Daoy (cell line): ENCODE measurements at places on chromosomes 7 and 10. TPM values are rescaled to one million over a fixed set of nuclear protein-coding genes. Genes with fewer than 3 reads are reported as not detected.

DNA sequence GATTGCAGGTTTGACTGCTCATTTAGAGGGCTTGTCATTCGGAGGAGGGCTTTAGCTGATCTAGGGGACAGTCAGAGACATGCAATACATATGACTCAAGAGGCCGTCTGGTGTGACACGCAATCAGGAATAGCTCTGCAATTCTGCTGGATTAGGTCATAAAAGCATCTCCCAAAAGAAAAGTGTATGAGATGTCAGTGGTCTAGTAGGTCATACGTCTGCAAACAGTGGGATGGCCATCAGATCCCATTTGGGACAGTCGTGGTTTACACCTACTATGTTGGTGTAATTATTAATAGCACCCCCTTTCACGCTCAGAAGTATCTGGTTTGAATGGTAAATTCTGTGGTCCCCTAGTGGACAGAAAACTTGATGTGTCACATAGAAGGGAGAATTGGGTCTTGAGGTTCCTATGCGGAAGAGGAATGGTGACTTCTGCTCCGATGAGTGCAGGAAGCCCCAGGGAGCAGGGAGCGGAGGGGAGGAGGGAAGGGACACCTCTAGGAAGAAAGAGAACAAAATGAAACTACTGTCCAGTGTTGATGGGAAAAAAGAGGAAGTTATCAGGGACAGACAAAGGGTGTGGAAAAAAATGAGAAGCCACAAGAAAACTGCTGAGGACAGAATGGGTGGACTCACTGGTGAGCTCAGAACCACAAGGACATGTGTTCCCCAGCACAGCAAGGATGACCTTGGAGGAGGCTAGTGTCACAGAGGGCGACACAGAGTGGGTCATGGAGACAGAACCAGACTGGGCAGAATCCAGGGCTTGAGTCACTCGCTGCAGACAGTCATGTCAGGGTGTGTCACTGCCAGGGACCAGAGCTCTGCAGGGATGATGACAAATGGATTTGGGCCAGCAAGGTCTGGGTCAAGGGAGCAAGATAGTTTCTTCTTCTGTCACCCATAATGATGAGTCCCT is 59.9 kb downstream of the MAP3K8 start:
- peak; percentile 20 for DNase-seq

- peak; percentile 18 for DNase-seq
These were observed 254.8 kb downstream of the HTR7 start for GRCh38 chr10:90602862-90603610.

- no peak for DNase-seq
These were observed 71.2 kb downstream of the GRID1 start for GRCh38 chr10:86295351-86295750.

- peak; percentile 55 for DNase-seq
These were observed 580 bp downstream of the ZNF775 start for GRCh38 chr7:150379441-150380379.

GRCh38 chr7:149822353-149822943 is 15.7 kb upstream of the ZNF862 start:
- DNase-seq = no peak

DNA sequence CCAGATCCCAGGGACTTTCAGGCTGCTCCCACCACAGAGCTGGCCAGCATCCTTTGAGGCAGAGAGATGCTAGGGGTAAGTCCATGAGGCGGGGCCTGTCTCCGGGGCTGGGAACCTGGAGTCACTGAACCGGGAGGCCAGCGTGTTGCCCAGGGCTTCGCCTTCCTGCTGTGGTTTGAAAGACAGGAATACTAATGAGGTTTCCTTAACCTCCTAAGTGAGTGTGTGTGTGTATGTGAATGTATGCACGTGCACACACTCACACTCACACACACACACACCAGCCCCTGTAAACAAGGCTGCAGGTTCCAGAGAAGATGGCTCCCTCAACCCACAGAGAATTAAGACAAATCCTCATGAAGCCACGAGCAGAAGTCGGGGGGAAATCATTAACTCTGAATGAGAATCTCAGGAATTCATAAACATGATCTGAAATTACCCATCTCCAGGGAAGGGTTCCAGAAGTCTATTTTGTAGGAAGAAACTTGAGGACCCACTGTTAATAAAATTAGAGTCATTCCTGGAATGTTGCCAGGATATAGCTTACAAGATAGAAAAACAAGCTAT is 20.3 kb upstream of the PFKP start:
- no peak for DNase-seq

GRCh38 chr10:99852481-99853213 is 70.2 kb downstream of the ABCC2 start:
- no peak for DNase-seq

Gene DNAJC2
- 93.0 and 132 TPM in 2 replicates for total RNA-seq

Gene FBXL15
- 4.9 and 8.1 TPM in 2 replicates for total RNA-seq

Gene CASTOR2
- total RNA-seq = 1.3 and 1.5 TPM in 2 replicates

Gene VIPR2
- 0.74 and 1.4 TPM in 2 replicates for total RNA-seq

Gene MYOF
- total RNA-seq = 124 and 132 TPM in 2 replicates

Gene TFEC
- total RNA-seq = 0.51 and 0.63 TPM in 2 replicates
